GM12891 (cell line): ENCODE measurements at places on chromosomes 4 and X.

- DNase-seq: no peak
Measured at GRCh38 chr4:112813790-112814189, 176.8 kb downstream of the LARP7 start.

GRCh38 chrX:13652287-13652793 is 601 bp upstream of the TCEANC start:
- no peak for DNase-seq

- DNase-seq: no peak
Measured at GRCh38 chrX:2708592-2709188, 17.6 kb downstream of the CD99 start.

DNA sequence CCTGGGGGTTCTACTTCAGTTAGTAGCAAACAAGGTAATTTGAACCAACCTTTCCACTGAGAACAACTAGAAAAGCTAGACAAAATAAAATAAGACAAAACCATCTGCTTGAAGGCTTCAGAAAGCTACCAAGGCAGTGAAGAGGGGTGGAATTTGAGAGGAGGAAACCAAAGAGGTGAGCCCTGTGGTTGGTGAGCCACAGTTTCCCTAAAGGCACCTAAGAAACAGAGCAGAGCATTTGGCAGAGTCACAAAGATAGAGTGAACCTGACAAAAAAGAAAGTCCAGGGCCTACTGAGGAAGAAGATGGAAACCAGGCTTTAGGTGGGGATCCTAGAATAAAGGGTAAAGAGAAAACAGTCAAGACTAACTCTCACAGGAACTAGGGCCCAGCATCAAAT is 44.3 kb downstream of the CHST7 start:
- no peak for DNase-seq

DNA sequence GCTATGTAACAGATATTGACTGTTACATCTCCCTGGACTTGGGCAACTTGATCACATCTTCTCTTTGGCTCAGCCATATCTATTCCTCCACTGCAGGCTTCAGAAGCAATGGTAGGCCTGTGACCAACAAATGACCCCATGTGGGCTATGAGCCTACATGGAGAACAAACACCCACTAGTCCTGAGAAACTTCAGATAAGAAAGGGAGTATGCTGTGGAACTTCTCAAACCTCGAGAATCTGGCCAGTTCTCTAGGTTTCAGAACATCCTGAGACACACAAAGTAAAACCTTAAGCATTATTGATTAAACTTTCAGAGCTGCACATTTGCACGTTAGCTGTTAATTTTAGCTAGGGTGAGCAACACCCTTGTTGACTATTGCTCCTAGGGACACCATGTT is 16.3 kb downstream of the RBMX2 start:
- DNase-seq: no peak

- no peak for DNase-seq
Measured at GRCh38 chr4:13891544-13891939, 264.0 kb upstream of the BOD1L1 start.

DNA sequence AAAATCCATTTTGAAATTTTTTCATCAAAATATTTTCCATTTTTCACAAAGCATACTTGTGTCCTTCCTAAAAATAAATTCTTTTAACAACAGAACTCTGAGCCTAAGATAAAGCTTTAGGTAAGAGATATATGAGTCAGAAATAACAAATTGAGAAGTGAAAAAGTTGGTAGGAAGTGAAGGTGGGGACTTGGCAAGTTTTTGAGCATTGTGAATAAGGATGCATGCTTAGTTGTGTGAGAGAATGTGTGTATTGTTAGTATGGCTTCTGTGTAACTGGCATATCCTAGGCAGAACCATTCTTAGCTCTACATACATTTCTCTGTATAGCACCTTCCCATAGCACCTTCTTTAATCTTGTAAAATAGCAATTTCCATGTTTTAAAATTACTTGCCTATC is 6.8 kb downstream of the ASB5 start:
- no peak for DNase-seq

GRCh38 chr4:75639124-75639695 is 8.9 kb upstream of the CDKL2 start:
- no peak for DNase-seq

DNA sequence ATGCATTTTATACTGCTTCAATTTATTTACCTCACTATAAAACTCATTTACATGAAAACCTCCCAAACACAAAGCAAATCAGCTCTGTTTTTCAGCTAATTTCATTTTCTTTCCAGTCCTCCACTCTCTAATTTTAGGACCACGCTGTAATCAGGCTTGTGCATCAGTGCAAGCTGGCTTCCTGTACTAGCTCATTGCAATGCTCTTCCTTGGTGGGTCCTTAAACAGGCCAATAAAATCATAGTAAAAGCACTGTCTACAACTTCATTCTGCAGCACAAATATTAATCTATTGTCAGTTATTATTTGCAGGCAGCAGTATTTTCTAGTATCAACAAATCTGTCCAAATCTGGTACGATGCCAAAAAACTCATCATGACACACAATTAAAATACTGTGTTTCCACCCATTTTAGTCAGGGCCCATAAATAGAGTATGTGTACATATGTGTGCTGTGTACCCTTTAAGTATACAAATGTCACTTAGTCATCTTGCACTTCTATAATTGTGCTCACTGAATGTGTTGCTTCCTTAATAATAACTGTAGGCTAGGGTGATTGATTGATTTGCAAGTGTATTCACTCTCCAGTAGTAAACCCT is 178.2 kb upstream of the HCCS start:
- DNase-seq: no peak
